GM23338 (cell line): ENCODE measurements at places on chromosomes 5 and 9.

GRCh38 chr5:32057187-32058096 is 116.7 kb downstream of the GOLPH3 start:
- peak; percentile 56 for DNase-seq

GRCh38 chr5:170493028-170493820 is 10.6 kb upstream of the KCNIP1 start:
- no peak for DNase-seq

- no peak for DNase-seq
Observed at GRCh38 chr9:135306699-135307098, 172.9 kb upstream of the PPP1R26 start.

- no peak for DNase-seq
Observed at GRCh38 chr5:169168280-169168679, 132.7 kb downstream of the SLIT3 start.

- no peak for DNase-seq
Observed at GRCh38 chr9:113380869-113381378, 4.1 kb upstream of the HDHD3 start.

GRCh38 chr5:31987985-31988710 is 186.0 kb downstream of the GOLPH3 start:
- DNase-seq = no peak

GRCh38 chr5:82789095-82789494 is 288.1 kb downstream of the TMEM167A start:
- no peak for DNase-seq

- DNase-seq = no peak
Observed at GRCh38 chr9:107547772-107548297, 58.3 kb upstream of the KLF4 start.

DNA sequence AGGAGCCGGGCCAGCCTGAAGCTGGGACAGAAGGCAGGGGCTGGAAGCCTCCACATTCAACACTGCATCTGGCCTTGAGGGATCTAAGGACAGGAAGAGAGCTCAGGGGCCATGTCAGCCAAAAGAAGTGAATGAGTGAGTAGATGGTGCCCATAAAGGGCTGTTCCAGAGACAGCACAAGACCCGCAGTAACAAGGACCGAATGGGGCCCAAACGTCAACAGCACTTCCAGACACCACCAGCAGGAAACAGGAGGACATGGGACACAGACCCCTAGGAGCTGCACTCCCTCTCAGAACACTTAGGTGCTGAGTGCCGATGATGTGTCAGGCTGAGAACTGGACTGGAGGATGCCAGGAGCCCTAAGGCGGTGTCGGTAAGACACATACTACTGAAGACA is 114.8 kb upstream of the FAM120A start:
- peak; percentile 38 for DNase-seq

DNA sequence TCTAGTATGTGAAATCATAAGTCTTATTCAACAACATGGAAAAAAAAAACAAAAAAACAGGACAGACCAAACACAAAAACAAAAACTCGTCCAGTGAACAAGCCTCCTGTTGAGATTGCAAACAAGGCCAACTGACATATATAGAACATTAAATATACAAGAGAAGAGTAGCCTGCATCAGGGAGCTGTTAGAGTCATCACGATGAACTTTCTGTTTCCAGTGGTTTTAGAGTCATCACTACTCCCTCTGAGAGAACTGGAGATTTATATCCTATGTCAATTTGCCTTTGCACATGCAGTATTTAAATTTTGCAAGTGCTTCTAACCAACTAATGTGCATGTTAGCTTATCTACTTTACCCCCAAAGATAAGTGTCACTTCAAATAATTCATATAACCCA is 9.9 kb downstream of the SNCAIP start:
- DNase-seq = no peak

GRCh38 chr5:123115020-123115419 is 26.0 kb downstream of the PRDM6 start:
- DNase-seq = no peak

DNA sequence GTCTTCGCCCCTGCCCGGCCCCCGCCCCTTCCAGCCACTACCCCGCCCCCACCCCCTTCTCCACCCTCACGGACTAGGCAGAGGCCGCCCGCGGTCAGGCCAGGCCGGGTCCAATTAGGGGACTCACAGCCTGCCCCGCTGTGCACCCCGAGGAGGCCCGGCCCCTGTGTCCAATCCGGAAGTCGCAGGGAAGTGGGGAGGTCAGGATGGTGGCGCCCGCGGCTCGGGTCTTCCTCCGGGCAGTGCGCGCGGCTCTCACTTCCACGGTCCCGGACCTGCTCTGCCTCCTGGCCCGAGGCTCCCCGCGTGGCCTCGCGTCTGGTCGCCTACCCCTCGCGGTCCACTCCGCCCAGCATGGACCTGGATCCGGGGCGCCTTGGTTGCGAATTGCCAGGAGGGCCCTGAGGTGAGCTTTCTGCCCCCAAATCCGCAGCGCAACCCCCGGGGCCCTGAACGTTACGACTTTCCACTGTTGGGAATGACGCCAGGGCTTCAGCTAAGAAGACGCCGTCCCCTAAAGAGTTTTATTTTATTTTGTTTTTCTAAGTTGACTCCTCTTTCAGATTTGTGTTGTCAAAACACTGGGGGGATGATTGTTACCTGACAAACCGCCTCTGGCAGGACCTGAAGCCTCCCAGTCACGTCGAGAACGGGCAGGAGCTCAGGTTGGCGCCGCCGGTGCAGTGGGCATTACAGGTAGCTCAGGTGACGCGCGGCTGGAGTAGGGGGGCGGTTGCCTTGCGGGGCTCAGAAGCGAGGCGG is 763 bp upstream of the IRX2 start:
- DNase-seq = peak; percentile 69

GRCh38 chr9:17810728-17811571 is 232.1 kb downstream of the SH3GL2 start:
- peak; percentile 87 for DNase-seq

DNA sequence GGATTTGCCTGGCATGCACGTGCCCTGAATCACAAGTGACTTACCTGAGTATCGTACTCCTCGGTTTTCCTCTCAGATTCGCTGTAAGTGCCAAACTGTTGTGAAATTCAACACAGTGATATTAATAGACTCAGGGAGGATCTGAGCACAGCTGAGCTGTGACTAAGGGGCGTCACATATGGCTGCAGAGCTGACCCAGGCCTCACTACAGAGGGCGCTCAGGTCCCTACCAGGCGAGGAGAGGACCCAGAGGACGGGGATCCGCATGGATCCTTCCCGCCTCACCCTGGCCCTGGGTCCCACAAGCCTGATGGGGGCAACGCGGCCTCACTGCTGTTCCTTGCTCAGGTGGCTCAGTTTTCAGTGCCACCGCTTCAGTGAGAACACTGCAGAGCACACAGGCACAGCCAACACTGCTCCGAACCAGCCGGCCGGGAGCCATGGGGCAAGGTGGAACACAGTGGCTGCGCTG is 20.1 kb downstream of the CLPTM1L start:
- peak; percentile 39 for DNase-seq

DNA sequence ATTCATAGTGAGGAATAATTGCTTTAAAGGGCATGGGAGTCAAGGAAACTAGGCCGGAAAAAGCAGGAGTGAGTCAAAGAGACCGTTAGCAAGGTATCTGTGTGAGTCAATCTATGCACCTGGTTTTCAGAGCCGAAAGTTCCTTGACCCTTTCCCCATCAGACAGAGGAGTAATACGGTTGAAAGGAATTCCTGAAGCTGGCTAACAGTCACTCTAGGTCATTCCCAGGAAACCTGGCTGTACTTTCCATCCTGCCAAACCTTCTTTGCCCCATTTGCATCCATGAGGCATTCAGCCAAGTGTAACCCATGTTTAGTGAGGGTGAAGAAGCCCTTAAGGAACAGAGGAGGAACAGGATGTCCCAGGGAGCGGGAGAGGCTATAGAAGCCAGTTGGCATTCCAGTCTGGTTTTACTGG is 16.2 kb downstream of the RBM18 start:
- DNase-seq = no peak

GRCh38 chr9:91424403-91425176 is 958 bp upstream of the NFIL3 start:
- DNase-seq = peak; percentile 69

DNA sequence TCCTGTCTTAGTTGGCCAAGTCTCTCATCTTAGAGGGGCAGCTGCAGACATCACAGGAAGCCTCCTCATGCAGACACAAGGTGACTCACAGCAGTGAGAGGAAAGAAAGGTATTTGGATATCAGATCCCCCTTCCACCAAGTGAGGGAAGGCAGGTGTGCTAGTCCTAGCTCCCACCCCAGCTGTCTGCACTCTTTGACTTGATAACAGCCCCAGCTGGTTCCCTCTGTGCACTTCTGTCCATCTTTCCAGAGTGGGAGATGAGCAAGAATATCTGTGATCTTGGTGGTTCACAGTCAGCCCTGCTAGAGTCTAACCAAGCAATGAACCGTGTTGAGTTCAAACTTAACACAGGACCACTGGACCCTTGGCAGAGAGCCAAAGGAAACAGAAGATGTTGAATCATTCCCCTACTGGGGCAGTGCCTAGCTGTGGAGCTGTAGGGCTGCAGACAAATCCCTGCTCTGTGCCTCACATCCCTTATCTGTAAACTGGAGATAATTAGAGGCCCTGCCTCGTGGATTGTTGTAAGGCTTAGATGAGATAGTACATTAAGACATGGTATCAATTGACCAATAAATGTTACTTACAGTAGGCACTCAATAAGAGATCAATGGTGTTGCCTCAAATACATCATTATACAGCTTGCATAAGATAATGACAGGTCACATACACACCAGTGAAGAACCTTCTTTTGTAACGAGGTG is 39.1 kb downstream of the SH3RF2 start:
- DNase-seq = no peak

GRCh38 chr5:170423692-170424091 is 34.5 kb upstream of the KCNMB1 start:
- DNase-seq = no peak

DNA sequence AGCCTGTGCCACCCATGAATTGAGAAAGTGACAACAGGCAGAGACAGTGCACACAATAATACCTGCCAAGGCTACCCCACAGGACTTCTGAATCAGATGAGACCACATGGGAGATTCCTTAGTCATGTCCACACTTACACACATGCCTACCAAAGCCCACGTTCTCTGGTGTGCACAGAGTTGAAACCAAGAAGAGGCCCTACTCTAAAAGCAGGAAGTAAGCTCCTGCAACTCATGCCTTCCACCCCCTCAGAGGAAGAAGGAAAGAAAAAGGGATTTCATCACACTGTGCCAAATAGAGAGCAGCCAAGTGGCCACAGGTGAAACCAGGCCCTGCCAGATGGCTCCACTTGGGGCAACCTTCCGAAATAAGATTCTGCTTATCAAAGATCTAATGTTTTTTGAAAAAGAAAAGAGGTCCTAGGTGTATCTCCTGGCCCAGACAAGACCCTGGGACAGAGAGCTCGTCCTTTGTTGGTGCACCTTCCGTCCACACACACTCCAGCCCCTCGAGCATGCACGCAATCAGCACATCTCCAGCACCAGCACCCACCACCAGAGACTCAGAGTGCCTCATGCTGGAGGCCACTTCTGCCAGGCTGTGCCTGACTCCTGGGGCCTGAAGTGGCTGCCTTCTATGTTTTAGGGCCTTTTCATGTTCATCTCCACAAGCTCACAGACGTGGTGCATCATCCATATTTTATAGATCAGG is 114.6 kb upstream of the SPOCK1 start:
- DNase-seq = no peak

DNA sequence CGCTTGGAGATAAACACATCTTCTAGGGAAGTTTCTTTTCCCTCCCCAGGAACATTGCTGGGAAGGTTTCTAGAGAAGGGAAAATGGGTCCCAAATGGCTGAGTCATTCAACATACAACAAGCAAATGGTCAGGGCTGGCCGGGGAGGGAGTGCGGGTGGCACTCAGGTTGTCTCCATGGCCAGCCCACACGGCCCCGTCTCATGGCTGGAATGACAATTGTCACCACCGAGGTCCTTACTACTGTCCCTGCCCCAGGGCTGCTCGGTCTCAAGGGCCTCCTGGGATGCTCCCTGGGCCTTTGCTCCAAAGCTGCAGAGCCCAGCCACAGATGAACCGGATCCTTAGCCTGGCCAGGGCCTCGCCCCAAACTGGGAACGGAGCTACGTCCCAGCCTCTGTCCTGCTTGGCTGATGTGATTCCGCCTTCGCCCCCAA is 121.9 kb downstream of the FGF18 start:
- DNase-seq = no peak

DNA sequence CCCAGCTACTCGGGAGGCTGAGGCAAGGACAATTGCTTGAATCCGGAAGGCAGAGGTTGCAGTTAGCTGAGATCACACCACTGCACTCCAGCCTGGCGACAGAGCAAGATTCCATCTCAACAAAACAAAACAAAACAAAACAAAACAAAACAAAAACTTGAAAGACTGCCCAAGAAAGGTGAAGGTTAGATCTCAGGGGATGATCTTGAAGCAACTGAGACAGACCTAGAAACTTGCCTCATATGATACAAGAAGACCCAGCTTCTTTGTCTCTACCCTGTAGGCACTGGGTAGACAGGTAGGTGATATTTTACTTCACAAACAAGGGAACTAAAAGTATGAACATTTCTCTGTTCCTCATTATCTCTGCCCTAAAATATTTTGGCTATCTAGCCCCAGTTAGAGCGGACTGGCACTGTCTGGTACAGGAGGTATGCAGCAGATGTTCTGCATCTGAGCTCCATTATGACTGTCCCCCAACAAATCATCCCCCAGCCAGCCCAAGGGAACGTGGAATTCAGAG is 26.3 kb upstream of the SHOC1 start:
- DNase-seq = no peak

GRCh38 chr5:153671653-153672346 is 181.3 kb downstream of the GRIA1 start:
- no peak for DNase-seq

GRCh38 chr5:14081791-14082190 is 61.4 kb upstream of the TRIO start:
- DNase-seq = no peak

DNA sequence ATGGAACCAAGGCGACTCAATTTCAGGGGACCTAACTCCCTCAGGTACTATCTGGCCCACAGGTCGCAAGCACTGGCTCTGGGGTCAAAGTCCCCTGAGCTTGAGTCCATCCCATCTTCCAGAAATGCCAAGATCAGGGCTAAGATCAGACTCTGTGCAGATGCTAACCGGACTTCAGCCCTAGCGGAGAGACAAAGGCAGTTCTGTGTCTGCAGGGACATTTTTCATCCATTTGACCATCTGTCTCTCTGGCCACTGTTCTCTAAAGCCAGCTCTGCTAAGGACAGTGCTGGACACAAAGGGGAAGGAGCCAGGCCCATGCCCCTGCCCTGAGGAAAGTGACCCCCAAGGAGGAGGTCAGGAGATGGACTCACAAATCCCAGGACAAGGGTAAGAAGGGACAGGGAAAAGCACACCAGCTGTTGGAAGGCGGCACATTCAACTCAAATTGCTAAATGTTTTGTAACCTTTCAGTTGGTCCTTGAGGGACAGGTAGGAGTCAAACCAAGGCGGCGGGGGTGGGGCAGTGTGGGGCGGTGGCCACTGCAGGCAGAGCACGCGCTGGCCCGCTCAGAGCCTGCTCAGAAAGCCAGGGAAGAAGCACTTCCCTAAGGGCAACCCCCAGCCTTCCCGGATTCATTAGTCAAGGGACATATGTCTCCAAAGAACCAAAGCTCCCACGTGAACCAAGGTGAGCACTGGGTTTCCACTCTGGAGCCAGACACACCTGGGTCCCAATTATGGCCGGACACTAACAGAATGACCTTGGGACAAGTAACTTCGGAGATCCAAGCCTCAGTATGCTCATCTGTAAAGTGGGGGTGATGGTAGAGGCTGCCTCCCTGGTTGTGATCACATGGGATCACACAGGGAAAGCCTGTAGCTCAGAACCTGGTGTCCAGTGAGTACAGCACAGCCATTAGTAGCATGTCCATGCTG is 42.8 kb downstream of the STK10 start:
- DNase-seq = no peak

GRCh38 chr9:16458696-16459420 is 411.6 kb downstream of the BNC2 start:
- no peak for DNase-seq
